ENCODE measurements at places on chromosomes 12 and 14.
A peak's percentile ranks its signal among the peaks of the same experiment; 100 is the strongest.

DNA sequence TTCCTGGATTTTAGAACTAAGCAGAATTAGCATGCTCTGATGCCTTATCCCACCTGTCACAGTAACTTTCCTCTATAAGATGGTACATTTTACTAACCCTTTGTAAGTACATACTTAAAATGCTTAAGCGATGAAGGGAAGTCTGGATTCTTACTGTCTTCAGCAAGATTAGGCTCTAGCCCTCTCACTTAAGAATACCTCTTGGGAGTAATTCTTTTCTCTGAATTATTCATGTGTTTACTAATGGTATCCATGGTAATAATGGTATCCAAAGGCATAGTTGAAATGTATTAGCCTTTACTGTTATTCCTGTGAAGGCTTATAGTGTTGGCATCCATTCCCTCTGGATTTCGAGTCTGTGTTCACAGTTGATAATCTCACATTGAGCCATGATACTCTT is 176.9 kb downstream of the MON2 start:
- DNase-seq = no peak

DNA sequence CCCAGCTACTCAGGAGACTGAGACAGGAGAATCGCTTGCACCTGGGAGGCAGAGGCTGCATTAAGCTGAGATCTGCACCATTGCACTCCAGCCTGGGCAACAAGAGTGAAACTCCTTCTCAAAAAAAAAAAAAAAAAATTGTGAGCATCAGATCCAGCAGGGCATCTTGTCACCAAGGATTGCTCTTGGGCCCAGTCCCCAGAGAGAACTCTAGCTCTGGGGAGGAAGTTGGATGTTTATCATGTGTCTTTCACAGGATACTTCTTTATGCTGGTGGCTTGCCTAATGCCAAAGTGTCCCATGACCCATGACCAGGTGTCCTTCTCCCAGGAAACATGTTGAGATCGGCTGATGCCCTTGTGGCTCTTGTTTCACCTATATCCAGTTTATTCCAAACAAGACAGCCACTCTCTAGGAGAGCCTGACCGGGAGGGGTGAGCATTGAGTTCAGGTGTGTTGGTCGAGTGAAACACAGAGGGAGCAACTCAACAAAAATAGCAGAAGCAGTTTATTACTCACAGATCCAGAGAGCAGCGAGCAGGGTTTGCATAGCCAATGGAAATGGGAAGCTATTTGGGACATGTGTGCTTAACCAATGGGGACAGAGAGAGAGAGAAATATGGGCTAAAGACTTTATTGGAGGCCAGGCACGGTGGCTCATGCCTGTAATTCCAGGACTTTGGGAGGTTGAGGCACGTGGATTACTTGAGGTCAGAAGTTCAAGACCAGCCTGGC is 6.6 kb upstream of the TCHP start:
- no peak for DNase-seq

DNA sequence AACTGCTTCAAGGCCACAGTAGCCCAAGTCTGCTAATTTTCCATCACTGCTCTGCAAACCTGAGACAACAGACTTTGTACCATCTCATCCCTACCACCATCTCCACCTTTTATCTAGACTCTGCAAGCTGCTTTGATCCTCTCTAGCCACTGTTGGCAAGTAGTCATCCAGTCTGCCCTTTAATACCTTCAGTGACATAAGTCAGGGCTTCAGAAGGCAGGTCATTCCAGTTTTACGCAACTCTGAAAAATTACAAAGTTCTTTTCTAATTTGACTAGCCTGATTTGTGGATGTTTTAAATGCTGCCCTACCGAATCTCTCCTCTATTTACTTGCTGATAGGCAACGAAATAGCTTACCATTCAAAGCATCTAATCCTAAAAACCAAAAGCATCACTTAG is 2.8 kb downstream of the FERMT2 start:
- DNase-seq = no peak

- no peak for DNase-seq
Measured at GRCh38 chr12:52313926-52314325, 7.3 kb downstream of the KRT83 start.

DNA sequence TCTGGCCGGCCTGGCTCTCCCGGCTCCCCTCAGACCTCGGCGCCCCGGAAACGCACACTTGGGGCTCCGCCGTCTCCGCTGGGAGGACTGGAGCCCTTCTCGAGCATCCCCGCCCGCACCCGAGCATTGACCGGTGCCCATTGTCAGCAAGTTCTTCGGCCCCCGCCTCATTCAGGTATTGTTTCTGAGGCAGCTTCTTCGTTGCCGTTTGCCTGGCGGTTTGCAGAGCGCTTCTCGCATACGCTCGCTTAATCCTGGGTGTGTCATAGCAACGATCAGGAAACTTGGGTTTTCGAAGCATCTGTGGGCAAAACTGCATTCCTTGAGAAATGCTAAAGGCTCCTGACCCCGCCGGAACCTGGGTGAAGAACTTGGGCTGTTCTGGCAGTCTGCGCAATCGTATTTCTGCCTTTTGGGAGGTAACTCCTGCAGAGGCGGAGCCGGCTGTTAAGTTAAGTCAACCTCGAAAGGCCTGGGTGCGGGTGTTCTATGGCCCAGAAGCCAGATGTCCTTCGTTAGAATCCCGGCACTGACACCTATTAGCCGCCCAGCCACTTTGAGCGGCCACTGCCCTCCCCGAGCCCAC is 518 bp downstream of the GSKIP start:
- DNase-seq = peak; percentile 10

- no peak for DNase-seq
Measured at GRCh38 chr12:127562816-127563215, 704.2 kb upstream of the TMEM132C start.

DNA sequence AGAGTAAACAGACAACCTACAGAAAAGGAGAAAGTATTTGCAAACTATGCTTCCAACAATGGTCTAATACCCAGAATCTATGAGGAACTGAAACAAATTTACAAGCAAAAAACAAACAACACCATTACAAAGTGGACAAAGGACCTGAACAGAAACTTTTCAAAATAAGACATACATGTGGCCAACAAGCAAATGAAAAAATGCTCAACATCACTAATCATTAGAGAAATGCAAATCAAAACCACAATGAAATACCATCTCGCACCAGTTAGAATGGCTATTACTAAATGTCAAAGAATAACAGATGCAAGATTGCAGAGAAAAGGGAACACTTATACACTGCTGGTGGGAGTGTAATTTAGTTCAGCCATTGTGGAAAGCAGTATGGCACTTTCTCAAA is 125.8 kb downstream of the C12orf42 start:
- DNase-seq = no peak

DNA sequence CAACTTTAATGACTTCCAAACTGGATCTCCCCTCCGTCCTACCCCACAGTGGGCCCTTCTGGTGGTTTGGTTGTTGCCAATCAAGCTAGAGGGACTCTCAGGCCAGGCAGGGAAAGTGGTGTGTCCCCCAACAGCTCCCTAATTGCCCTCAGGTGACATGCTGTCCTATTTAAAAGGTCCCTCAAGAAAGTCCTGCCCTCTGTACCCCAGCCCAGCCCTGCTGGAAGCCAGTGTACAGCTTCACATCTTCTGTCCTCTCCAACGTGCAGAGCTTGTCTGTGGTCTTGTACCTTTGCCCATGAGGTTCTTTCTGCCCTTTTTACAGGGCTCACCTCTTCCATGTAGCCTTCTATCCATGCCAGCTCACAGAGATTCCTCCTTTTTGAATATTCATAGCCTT is 4.2 kb downstream of the RIN3 start:
- DNase-seq = no peak

DNA sequence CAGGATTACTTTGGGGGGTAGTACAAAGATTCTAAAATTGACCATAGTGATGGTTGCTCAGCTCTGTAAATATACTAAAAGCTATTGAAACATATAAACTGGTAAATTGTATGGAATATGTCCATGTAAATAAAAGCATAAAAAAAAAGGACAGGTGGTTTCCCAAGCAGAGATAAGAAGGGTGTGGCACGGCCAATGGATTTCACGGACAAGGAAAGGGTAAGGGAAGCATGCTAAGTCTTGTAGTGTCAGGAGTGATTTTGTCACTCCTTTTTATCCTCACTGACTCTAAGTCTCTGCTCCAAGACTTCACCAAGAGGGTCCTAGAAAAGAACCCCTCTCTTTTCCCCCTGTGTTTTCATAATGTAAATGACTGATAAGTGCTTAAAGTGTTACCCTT is 229.2 kb downstream of the SPTSSA start:
- no peak for DNase-seq

- DNase-seq = no peak
Measured at GRCh38 chr12:28158353-28158752, 31.9 kb upstream of the CCDC91 start.

DNA sequence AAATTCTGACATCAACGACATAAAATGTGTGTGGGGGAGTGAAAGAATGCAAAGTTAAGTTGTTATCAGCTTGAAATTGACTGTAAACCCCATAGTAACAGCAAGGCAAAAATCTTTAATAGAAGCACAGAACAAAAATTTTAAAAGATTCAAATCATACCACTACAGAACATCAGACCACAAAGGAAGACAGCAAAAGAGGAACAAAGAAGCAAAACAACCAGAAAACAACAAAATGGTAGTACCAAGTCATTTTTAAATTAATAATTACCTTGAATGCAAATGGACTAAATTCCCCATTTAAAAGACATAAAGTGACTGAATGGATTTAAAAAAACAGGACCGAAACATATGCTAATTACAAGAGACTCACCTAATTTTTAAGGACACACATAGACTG is 31.3 kb downstream of the A2M start:
- DNase-seq = no peak

GRCh38 chr14:32710231-32710671 is 228.4 kb upstream of the NPAS3 start:
- no peak for DNase-seq
